ENCODE measurements at places on chromosomes 3 and 15. TPM values are rescaled to one million over a fixed set of nuclear protein-coding genes. Genes with fewer than 3 reads are reported as not detected.

- H3K4me3 ChIP-seq = peak overlapping the region; percentile 62
- DNase-seq = peak; percentile 49
- no peaks in the 10 kb centered on the region for H3K27me3 ChIP-seq
- H3K36me3 ChIP-seq = no peaks in the 10 kb centered on the region
- H3K4me1 ChIP-seq = peaks cover 42% of the 10 kb centered on the region
- H3K27ac ChIP-seq = peak overlapping the region; percentile 99
Measured at GRCh38 chr3:157089455-157090221, 70.3 kb downstream of the CCNL1 start.

DNA sequence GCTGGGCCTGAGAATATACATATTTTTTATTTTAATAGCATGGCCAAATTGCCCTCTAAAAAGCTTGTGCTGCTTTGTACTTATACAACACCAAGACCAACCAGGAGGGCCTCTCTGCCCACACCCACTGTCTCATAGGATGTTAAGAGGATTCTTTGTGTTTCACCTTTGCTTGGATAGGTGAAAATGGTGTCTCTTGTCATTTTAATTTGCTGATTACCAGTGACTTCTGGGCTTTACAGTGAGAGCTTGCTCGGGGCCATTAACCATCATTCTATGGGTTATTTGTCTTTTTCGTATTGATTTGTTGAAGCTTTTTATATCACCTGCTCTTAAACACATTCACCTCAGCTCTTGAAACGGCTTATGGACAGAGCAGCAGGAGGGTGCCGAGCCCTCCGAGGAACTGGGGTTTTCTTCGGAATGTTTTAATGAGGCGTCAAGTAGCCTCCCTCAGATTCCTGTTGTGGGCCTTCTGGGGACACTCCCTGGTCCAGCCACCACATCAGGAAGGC is 10.5 kb downstream of the PTH1R start:
- no peak overlapping the region for H3K4me3 ChIP-seq
- no peaks in the 10 kb centered on the region for H3K36me3 ChIP-seq

DNA sequence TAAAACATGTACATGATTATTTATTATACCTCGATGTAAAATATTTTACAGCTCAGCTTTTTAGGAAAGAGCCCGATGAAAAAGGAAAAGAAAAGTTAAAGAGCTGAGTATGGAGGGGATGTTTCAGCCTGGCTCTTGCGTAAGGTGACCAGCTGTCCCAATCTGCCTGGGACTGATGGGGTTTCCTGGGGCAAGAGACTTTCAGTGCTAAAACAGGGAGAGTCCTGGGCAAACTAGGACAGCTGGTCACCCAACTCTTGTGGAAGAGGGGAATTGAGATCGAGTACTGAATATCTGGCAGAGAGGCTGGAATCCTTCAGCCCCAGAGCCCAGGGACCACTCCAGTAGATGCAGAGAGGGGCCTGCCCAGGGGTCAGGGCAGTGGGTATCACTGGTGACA is 21.0 kb downstream of the DUOX2 start:
- no peak overlapping the region for H3K4me3 ChIP-seq
- H3K27me3 ChIP-seq = 0 out of 2 replicates have a peak, but pooled peaks cover 3% of the 10 kb centered on the region
- no peaks in the 10 kb centered on the region for H3K4me1 ChIP-seq
- no peak overlapping the region for H3K27ac ChIP-seq
- DNase-seq = no peak
- no peaks in the 10 kb centered on the region for H3K36me3 ChIP-seq

DNA sequence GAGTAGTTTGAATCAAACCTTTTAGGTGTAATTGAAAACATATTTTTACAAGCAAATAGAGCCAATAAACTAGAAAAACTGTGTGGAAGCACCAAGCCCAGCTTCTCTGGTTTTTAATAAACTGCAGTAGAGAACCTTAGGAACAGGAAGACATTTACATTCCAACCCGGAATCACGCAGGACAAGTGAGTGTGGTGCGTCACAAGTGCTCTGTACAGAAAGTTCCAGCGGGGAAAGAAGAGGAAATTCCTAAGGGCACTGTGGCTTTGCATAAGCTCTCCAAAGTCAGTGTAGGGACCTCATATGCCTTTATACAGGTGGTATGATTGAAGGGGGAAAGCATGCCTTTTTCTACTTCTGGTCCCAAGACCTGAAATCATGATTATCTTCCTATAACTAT is 21.6 kb downstream of the COL8A1 start:
- no peak for DNase-seq
- no peaks in the 10 kb centered on the region for H3K36me3 ChIP-seq
- no peaks in the 10 kb centered on the region for H3K4me1 ChIP-seq

PTPRG gene
- total RNA-seq = 32.9 TPM

GRCh38 chr15:25345943-25346342 is 92.9 kb downstream of the UBE3A start:
- H3K27me3 ChIP-seq = no peaks in the 10 kb centered on the region
- DNase-seq = no peak
- no peaks in the 10 kb centered on the region for H3K4me1 ChIP-seq
- 0 out of 2 replicates have a peak, but pooled peaks cover 2% of the 10 kb centered on the region for H3K36me3 ChIP-seq
- no peak overlapping the region for H3K27ac ChIP-seq

DNA sequence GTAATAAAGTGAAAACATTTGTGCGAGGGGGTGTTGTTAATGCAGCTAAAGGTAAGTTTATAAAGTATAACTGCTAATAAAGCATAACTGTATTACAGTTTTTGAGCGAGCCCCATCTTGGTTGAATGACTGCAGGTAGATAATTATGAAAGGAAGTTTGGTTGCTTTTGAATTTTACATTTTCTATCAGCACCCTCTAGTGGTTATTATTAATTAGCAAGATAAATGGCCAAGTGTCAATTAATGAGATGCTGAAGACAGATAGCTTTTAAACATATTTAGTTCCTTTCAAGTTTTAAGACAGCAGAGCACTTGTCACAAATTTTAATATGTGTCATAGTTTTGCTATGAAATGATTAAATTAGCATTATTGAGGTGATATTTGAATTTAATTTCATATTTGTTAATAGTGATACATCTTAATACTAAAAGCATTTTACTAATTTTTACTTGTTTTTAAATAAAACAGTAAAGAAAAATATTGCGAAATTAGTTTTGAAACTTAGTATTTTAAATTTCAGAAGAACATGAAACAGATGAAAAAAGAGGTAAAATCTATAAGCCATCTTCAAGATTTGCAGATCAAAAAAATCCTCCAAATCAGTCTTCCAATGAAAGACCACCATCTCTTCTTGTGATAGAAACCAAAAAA is 15.1 kb downstream of the U2SURP start:
- H3K27ac ChIP-seq = no peak overlapping the region
- H3K36me3 ChIP-seq = peaks cover 44% of the 10 kb centered on the region
- no peak overlapping the region for H3K4me3 ChIP-seq
- H3K27me3 ChIP-seq = no peaks in the 10 kb centered on the region
- no peaks in the 10 kb centered on the region for H3K4me1 ChIP-seq
- no peak for DNase-seq

PLS1 gene
- total RNA-seq = 50.4 TPM

- H3K27ac ChIP-seq = no peak overlapping the region
- no peaks in the 10 kb centered on the region for H3K4me1 ChIP-seq
- H3K4me3 ChIP-seq = no peak overlapping the region
- no peaks in the 10 kb centered on the region for H3K36me3 ChIP-seq
Measured at GRCh38 chr15:81947548-81947947, 98.3 kb downstream of the MEX3B start.
